ENCODE measurements at places on chromosomes 12 and 14. TPM values are rescaled to one million over a fixed set of nuclear protein-coding genes. Genes with fewer than 3 reads are reported as not detected.
A peak's percentile ranks its signal among the peaks of the same experiment; 100 is the strongest.

The COPS7A gene
- 231 TPM for polyA plus RNA-seq

The KHNYN gene
- polyA plus RNA-seq, result 18.3 TPM

The CLEC1A gene
- polyA plus RNA-seq, result not detected

The PLBD1 gene
- 0.10 TPM for polyA plus RNA-seq

The MAGOHB gene
- polyA plus RNA-seq, result 13.5 TPM

The MLF2 gene
- 535 TPM for polyA plus RNA-seq

DNA sequence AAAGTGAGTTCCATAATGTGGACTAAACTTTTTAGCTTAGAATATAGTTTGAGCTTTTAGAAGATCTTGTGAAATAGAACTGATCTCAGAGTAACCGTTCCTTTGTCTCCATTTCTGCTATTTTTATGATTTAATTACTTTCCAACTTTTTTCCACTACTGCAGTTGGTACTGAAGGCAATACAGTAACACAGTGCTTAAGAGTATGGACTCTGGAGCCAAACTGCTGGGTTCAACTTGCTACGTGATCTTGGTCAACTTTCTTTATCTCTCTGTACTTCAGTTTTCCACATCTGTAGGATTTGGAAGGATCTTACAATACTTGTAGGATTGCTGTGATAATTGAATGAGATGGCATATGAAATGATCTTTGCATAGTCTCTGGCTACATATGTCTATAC lies 40.9 kb downstream of the ATXN7L3B start:
- DNase-seq, result no peak

DNA sequence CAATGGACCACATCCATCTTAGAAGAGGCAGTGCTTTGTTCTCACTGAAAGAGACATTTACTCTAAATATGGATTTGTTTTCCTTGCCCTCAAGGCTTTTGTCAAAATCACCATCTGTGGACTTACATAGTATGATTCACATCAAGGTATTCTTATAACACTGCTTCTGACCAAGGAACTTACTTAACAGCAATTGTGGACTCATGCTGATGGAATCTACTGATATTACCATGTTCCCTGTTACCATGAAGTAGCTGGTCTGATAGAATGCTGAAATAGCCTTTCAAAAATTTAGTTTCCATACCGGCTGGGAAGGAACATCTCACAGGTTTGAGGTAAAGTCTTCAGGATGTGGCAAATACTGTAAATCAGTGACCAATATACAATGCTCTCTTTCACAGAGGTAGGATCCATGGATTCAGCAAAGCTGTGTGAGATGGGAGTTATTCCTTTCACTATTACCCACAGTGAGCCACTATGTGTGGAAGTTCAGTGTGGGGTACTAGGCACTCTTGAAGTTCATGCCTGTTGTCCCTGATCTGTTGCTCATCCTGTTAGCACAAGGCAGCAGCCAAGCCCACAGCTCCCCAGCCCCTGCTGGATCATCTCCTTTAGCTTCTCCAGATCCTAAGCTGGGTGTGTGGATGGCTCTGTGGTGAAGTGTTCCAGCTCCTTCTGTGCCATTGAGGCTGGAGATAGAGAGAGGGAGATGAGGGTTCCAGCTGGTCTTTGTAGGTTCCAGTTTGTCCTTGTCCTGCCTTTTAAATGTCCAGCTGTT lies 126.4 kb downstream of the ATP23 start:
- DNase-seq, result no peak

DNA sequence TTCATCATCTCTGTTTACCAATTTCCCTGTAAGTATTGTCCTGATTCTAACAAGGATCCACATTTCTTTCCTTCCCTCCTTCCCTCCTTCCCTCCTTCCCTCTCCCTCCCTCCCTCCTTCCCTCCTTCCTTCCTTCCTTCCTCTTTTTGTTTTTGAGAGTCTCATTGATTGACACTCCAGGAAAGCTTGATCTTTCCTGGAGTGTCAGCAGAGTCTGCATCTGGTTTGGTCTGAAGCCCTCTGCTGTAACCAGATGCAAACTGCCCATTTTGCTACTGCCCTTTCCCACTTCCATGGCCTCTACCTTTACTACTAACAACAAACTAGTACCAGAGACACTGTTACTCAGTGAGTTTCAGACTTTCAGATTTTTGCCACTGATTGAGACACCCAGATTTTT lies 14.4 kb upstream of the OR6C65 start:
- no peak for DNase-seq

GRCh38 chr12:66111605-66112004 lies 18.9 kb downstream of the LLPH start:
- no peak for DNase-seq

DNA sequence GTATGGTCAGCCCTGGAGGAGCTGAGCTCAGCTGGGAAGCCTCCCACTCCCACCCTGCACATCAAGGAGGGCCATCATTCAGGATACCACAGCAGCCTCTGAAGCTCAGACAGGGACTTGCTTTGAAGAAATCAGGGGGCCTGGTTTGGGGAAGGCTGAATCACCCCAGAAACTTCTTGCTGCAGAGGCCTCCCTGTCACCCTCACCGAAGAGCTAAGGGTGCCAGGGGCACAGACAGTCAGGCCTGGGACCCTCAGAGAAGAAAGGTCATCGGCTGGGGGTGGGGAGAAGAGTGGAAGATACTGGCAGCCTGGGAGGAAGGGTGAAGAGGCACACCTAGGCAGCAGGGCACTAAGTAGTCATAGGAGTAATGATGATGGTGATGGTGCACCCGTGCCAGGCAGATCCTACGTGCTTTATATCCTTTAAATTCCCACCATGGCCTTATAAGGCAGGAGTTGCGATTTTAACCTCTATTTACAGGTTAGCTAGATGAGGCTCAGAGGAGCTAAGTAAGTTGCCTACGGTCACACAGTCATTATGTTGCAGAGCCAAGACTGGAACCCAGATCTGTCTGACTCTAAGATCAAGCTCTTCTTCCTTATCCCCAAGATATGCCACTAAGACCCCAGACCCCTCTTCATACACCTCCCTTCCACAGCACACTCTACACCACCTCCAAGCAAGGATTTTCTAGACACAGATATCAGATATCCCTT lies 28.5 kb upstream of the PNMA1 start:
- DNase-seq, result no peak

DNA sequence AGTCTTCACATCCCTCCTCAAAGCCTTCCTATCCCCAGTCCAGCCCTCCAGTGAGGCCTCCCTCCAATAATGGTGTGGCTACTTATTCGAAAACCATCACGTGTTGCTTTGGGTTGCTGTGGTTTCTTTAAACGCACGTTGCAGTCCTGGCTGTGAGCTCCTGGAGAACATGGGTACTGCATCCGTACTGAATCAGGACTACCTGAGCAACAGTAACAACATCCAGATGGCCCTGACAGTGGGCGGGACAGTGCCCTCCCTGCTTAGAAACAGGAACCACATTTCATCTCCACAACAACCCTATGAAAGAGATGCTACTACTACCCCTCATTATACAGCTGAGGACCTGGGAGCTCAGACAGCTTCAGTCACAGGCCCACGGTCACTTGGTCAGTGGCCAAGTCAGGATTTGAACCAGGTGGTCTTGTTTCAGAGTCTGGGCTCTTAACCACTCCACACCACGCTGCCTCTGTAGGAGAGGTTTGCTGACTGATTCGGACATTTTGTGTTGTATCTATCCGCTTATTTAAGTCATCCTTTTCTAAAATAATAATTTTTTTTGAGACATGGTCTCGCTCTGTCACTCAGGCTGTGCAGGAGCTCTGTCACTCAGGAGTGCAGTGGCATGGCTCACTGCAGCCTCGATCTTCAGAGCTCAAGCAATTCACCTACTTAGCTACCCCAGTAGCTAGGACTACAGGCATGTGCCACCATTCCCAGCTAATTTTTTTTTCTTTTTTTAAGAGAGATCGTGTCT lies 104.8 kb downstream of the DPF3 start:
- DNase-seq, result peak; percentile 45

DNA sequence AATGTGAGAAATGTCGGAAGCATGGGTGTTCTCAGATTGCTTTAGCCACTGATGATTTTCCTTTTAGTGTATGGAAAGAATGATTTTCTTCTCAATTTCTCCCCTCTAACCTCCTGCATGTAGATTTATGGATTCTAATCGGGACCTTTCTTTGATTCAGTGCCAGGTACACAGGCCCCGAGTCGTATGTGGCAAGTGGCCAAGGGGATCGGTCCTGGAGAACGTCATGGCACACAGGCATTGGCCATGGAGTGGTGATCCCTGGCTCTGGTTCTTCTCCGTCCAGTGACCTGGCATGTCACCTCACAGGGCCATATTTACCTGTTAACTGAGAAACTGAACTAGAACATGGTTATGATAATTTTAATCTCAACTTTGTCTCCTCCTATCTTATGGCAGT lies 58.1 kb downstream of the ETV6 start:
- DNase-seq, result peak; percentile 69

DNA sequence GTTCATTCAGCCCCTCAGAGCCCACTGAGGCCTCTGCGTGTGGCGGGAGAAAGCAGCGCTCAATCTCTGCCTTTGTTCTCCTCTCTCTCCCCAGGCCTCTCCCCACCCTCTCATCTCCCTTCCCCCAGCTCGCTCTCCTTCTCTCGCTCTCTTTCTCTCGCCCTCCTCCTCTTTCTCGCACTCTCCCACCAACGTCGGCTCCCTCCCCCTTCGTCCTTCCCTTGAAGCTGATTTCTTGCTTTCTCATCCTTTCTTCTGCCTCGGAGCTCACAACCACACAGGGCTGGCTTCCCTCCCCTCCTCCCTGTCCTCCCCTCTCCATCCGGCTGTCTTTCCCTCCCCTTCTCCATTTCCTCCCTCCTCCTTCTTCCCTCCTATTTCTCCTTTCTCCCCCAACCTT lies 96.4 kb downstream of the LRRC74A start:
- DNase-seq, result no peak

GRCh38 chr14:101982621-101983020 lies 18.2 kb downstream of the DYNC1H1 start:
- no peak for DNase-seq

DNA sequence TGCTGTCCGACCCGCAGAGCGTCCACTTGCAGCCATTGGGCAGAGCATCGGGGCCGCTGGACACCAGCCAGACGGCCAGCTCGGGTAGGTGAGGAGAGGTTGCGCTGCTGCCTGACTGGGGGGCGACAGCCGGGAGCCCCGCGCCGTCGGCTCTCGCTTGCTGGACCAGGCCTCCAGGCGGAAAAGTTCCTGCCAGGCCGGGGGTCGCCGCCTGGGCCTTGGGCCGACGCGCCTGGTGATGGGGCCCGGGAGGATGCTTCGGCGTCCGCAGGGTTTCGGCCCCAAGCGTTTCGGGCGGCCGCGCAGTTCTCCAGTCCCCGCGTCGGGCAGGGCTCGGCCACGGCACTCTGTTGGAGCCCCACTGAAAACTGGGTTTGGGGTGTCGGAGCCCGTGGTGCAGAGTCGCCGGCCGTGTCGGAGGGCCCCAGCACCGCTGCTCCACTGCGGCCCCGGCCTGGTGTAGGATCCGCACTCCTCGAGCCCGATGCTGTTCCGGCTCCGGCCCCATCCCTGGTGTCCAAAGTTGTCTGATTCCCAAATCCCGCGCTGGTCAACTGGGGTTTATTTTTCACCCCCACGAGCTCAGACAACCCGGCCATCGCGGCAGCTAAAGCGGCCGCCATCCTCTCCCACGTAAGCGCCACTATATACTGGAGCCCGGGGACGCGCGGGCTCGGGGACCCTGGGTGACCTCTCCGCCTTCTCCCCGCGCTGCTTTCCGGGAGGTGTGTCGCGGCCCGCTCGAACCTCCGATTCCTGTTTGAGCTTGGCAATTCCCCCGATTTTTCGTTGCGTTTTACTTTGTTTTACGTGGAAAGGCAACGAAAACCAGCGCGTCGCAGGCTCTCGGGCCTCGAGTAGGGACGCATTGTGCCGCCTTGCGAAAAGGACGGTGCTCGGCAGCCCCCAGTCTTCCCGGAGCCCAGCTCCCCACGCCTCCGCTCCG lies 872 bp downstream of the VSX2 start:
- DNase-seq, result peak; percentile 65

Data from SK-N-SH (cell line).